ENCODE measurements at places on chromosomes 6 and 20.

GRCh38 chr6:150001295-150002008 lies 23.9 kb downstream of the RAET1L start:
- DNase-seq = no peak

GRCh38 chr20:39082622-39083398 lies 120.7 kb downstream of the DHX35 start:
- no peak for DNase-seq

GRCh38 chr20:8344106-8344505 lies 212.0 kb downstream of the PLCB1 start:
- no peak for DNase-seq

- no peak for DNase-seq
These were observed 5.3 kb upstream of the GUCA1B start for GRCh38 chr6:42200035-42200434.

DNA sequence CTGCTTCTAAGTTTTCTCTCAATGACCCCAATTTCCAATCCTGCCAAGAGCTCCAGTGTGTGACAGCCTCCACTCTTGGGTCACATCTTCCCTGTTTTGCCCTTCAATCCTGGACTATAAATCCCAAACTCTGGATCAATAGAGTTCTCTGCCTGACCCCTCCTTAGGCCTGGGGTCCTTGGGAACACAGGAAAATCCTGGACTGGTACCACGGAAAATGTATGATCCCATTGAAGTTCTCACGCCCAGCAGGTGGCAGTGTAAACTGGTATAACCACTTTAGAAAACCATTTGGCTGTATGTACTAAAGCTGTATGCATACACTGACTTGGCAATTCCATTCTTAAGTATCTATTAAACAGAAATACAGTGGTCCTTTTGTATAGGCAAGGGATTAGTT lies 98.0 kb downstream of the SNAP25 start:
- peak; percentile 42 for DNase-seq

DNA sequence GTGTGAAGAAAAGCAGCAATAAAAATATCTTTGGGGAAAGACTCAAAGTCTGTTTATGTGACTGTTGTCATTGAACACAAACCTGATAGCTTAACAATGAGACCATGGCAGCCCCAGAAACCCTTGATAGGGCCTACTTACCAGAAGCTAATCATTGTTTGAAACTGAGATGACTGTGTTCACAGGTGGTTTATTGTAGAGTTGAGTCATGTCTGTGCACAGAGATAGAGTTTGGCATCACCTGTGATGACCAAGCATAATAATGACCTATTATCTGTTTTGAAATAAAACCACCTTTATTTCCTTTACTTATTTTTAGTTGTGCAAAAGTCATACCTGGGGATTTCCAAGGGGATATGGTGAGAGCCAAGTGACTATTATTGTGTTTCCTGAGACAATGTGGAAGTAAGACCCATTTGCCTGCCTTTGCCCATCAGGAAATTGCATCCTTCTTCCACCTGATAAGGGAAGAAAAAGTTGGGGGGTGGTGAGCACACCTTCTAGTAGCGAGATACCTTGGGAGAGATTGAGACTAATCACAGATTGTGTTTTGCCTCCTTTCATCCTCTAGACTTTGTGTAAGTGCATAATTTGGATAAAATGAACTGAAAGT lies 456.9 kb upstream of the JAG1 start:
- DNase-seq = no peak

GRCh38 chr20:15071085-15071808 lies 733.8 kb upstream of the FLRT3 start:
- DNase-seq = no peak

- DNase-seq = peak; percentile 95
These were observed 511.2 kb upstream of the JARID2 start for GRCh38 chr6:14734416-14735340.

GRCh38 chr20:20664795-20665589 lies 47.5 kb downstream of the RALGAPA2 start:
- no peak for DNase-seq

- no peak for DNase-seq
These were observed 25.4 kb upstream of the TCP11 start for GRCh38 chr6:35166520-35166919.

- DNase-seq = no peak
These were observed 56.9 kb downstream of the HIVEP1 start for GRCh38 chr6:12068899-12069557.

DNA sequence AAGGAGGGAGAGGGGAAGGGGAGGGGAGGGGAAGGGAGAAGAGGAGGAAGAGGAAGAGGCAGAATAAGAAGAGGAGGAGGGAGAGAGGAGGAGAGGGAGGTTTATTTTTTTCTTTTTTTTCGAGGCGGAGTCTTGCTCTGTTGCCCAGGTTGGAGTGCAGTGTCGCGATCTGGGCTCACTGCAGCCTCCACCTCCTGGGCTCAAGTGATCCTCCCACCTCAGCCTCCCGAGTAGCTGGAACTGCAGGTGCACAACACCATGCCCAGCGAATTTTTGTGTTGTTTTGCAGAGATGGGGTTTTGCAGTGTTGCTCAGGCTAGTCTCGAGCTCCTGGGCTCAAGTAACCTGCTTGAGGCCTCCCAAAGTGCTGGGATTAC lies 6.1 kb upstream of the GJA10 start:
- no peak for DNase-seq
